ENCODE measurements at places on chromosomes 16 and 17. TPM values are rescaled to one million over a fixed set of nuclear protein-coding genes. Genes with fewer than 3 reads are reported as not detected.

The CD300H gene
- not detected for total RNA-seq

GRCh38 chr16:54459509-54460262, 173.1 kb upstream of the IRX3 start:
- DNase-seq = peak; percentile 34

The CHRNE gene
- 0.51 TPM for total RNA-seq

The SEC14L5 gene
- 0.99 TPM for total RNA-seq

GRCh38 chr17:63697341-63698286, 2.3 kb downstream of the LIMD2 start:
- no peak for DNase-seq

DNA sequence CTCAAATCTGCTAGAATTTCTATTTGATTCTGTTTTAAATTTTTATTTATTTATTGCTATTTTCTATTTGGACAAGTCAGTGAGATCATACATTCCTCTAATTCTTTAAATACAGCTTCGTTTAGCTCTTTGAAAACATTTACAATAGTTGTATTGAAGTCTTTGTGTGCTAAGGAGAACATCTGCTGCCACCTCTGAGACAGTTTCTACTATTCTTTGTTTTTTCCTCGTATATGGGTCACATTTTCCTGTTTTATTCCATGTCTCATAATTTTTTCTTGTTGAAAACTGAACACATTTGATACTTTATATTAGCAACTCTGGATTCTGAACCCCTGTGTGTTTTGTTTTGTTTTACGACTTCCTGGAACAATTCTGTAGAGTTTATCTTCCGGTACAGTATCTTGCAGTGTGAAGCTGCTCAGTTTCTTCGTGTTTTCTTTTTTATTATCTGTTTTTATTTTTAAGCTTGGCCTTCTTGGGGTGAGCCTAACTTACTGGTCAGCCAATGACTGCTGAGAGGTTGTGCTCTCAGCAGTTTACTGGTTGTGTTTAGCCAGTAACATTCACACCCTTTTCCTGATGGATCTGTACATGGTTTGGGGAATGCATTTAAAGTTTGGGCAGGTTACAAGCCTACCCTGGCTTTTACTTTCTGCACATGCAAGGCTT, 99.0 kb downstream of the CA4 start:
- DNase-seq = no peak

DNA sequence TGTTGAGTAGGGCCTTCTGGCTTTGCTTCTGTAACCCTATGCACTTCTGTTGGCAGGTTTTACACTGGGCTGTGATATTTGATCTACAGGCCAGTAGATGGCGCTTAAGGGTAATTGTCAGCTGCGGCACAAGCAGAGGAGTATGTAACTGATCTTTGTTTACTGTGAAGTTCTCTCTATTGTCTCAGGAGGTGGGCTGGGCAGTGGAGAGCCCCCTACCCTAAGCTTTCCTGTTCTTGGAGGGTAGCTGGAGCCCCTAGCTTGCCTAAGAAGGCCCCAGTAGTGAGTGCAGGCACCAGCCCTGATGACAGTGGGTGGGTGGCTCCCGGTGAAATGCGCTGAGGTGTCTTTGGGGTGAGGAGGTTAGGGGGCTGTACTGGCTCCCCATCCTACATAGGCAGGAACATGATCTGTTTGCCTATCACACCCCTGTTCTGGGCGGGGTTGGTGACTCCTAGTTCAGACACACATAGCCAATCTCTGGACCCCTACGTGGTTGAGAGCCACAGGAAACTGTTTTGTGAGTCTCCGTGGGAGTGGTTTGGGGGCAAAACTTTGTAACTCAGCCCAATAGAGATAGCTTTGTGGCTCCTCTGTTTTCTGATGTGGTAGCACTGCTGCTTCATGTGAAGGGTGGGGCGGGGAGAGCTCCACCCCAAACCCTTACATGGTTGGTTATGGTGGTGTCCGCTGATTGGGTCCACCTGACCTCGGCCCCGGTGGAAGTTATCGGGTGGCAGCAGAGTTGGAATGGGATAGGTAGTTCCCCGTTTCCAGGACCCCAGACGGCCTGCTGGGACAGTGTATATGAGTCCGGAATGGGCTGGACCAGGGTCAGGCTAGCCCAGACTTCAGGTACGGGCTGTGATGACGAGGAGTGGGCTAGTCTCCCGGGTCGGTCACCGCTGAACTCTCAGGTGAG, 60.4 kb downstream of the SLFN11 start:
- peak; percentile 81 for DNase-seq

- no peak for DNase-seq
Measured at GRCh38 chr17:49287481-49287880, 56.9 kb upstream of the PHOSPHO1 start.

GRCh38 chr17:33948309-33948708, 306.8 kb upstream of the CCL2 start:
- no peak for DNase-seq

DNA sequence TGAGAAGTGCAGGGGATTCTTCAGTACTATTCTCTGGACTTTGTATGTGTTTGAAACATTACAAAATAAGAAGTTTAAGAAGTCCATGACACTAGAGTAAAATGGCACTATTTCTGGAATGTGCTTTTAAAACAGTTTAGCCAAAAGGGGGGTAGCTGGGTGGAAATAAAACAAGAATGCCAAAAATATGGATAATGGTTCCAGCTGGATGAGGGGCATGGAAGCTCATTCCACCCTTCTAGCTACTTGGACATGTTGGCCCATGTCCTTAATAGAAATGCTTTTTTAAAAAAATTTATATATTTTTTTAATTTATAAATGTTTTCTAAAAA, 13.1 kb downstream of the ZC3H7A start:
- DNase-seq = no peak

The COL1A1 gene
- total RNA-seq = 577 TPM

DNA sequence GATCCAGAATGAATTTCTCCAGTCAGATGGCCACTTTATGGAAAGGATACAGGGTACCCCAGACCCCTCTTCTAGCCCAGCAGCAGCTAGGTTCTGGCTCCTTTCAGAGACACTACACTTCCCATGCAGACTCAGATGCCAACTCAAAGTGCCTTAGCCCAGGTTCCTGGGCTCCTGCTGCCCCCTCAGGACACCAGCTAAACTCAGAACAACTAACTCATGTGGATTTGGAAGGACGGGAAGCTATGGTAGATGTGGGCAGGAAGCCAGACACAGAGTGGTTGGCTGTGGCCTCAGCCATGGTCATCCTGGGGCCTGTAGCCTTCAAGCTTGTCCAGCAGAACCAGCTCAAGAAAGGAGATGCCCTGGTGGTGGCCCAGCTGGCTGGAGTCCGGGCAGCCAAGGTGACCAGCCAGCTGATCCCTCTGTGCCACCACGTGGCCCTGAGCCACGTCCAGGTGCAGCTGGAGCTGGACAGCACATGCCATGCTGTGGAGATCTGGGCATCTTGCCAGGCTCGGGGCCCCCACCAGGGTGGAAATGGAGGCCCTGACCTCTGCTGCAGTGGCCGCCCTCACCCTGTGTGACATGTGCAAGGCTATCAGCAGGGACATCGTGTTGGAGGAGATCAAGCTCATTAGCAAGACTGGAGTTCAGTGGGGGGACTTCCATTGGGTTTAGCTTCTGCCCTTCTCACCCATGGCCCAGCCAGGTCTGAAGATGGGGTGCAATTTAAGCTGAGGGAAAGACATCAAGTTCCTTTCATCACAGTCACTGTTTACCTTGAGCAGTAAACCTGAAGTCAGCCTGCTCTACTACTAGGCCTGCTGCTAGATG, 111.8 kb downstream of the N4BP1 start:
- DNase-seq = no peak

GRCh38 chr17:76408037-76408849, 23.8 kb downstream of the SPHK1 start:
- no peak for DNase-seq

- DNase-seq = peak; percentile 23
Measured at GRCh38 chr16:369866-370436, 387 bp downstream of the MRPL28 start.

DNA sequence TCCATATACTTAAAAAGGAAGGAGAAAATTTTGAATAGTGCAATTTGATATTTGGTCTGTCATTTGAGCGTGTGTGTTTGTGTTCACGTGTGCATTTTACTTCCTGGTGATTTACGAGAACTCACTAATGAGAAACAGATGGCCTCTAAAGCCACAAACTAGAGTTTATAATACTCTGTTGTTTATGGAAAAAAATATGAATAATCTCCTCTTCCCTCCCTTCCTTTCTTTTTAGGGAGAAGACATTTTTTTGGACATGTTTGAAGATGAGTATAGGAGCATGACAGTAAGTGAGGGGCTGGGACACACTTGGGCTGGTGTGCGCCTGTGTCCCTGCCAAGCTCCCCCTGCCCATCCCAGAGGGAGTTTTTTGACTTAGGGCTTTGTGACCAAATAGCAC, 102.7 kb downstream of the CLEC16A start:
- peak; percentile 71 for DNase-seq

DNA sequence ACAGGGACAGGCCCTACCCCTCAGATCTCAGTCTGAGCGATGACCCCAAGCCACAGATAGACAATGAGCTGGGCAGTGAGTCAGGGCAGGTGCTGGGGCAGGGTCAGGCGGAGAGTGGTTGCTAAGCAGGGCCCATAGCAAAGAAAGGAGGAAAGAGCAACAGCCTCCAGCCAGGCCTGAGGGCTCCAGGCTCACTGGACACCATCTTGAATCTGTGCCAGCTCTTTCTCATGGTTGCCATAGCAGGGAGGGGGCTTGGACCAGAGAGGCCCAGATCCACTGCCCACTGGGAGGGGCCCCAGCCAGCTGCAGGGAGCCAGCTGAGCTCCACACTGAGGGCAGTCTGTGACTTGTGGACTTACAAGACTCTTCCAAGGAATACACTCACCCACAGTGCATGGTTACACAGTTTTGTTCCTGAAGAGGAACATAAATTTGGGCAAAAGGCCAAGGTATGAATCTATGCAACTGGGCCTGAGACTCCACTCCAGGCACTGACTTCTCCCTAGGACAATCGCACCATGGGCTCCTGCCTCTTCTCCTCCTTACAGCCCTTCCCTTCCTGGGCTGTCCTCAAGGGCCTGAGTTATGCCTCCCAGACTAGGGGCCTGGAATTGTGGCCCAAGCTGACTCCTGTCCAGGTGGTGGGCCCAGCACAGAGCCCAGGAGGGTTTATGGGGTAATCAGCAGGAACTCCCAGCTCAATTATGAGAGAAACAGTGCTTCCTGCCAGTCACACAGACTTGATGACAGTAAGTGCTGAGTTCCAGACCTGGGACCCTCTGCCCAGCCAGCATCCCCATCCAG, 59.9 kb downstream of the BEAN1 start:
- DNase-seq = peak; percentile 85

GRCh38 chr16:72812672-72813071, 235.3 kb downstream of the ZFHX3 start:
- DNase-seq = no peak

The DVL2 gene
- total RNA-seq = 91.8 TPM

DNA sequence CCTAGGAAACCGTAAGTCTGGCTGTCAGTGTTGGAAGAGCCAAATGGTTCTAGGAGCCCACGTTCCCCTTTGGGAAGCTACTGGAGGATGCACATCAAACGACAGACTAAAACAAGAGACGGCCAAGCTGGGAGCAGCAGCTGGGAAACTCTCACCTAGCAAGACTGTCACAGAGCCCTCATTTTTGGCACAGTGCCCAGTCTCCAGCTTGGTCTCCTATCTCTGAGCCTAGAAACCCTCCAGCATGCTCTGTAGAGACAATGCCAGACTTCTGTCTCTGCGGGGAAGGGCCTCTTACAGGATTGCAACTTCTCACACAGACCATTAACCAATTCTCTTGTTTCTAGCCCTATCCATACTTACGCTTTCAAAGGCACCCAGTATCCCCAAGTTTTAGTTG, 23.5 kb downstream of the GTF3C1 start:
- DNase-seq = peak; percentile 9

GRCh38 chr17:29562615-29563014, 4.2 kb downstream of the ABHD15 start:
- no peak for DNase-seq

DNA sequence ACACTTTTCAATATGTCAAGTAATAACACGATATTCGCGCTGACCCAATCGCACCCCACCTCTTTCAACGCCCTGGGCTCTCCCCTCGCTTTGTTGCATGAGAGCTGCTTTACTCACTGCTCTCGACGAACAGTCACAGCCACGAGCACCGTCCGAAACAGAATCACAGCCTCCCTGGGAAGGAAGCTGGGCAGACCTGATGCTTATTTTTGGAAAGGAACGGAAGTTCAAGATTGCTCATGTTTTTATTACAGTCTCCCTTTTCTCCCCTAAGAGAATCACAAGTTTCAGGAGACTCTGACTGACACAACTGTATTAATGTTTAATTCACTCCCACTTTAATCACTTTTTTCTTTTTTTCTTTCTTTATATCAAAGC, 67.8 kb downstream of the ANKRD11 start:
- DNase-seq = peak; percentile 74

The GNG13 gene
- total RNA-seq = not detected

DNA sequence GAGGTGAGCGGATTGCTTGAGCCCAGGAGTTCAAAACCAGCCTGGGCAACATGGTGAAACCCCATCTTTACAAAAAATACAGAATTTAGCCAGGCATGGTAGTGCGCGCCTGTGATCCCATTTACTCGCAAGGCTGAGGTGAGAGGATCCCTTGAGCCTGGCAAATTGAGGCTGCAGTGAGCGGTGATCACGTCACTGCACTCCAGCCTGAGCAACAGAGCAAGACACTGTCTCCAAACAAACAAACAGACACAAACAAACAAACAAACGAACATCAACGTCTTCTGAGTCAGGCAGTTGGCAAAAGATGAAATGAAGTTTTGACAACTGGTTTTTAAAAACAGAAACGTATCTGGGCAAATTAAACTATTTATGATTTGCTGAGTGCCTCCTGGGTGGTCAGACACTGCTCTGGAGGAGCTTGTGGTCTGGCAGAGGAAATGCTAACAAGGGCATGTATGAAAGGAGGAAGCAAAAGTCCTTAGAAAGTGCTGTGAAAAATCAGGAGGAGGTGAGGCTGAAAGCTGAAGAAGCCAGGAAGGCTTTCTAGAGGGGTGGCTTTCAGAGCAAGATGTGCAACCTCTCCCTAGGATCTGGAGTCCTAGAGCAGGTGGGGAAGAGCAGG, 10.2 kb upstream of the KRT20 start:
- DNase-seq = no peak

The CDR2L gene
- 12.2 TPM for total RNA-seq

- peak; percentile 4 for DNase-seq
Measured at GRCh38 chr17:43212641-43213490, 1.2 kb downstream of the TMEM106A start.

The CCL17 gene
- total RNA-seq = not detected

The USP43 gene
- under 0.01 TPM for total RNA-seq
